ENCODE measurements at places on chromosomes 13 and 19.

DNA sequence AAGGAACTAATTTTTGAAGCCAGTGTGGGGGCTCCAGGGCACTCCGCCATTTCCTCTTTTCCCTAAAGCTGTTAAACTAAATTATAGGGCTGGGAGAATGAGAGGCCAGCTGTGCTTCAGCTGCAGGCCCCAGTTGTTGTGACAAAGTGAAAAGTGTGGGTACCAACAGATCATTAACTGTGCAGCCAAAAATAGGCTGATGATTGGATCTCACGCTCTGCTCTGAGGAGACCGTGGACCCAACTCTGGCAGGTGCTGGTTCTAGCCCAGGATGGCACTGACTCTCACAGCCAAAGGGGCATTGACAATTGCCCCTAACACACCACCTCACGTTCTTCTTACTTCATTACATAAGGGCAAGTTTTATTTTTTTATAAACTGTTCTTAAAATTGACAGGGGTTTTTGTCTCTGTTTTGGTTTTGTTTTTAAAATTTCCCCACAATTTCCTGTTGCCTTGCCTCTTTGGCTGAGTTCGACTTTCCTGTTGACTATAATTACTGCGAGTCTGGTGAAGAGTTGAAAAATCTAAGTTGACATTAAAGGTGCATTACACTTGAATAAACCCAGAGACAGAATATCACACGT lies 391.0 kb downstream of the FGF9 start:
- no peak for DNase-seq

DNA sequence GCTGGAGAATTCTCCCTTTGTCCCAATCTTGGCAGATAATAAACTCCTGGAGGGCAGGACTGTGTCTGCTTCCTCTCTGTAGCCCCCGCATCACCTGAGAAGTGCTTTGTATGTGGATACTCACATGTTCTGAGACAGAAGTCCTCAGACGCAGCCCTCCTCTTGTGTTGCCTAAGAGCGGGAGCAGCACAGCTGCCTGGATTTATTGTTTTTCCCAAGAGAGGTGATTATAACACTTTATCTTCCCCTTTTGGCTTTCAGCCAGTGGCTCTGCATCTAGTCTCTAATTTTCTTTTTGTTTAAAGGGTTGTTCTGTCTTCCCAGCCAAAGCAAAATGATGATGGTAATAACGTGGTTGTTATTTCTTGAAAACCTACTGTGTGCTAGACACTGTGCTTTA lies 36.1 kb downstream of the OLFM4 start:
- DNase-seq: no peak

- no peak for DNase-seq
These were observed 167.2 kb downstream of the FGF14 start for GRCh38 chr13:102234618-102235017.

GRCh38 chr13:91719033-91719432 lies 320.6 kb downstream of the GPC5 start:
- no peak for DNase-seq

- no peak for DNase-seq
These were observed 2.6 kb downstream of the SULT2B1 start for GRCh38 chr19:48554385-48555091.

Measured in right atrium auricular region (tissue), 2 donors.